ENCODE measurements at places on chromosomes 13 and 19. TPM values are rescaled to one million over a fixed set of nuclear protein-coding genes. Genes with fewer than 3 reads are reported as not detected.

Gene SMIM44
- polyA plus RNA-seq = not detected

Gene UGGT2
- 12.5 TPM for polyA plus RNA-seq

DNA sequence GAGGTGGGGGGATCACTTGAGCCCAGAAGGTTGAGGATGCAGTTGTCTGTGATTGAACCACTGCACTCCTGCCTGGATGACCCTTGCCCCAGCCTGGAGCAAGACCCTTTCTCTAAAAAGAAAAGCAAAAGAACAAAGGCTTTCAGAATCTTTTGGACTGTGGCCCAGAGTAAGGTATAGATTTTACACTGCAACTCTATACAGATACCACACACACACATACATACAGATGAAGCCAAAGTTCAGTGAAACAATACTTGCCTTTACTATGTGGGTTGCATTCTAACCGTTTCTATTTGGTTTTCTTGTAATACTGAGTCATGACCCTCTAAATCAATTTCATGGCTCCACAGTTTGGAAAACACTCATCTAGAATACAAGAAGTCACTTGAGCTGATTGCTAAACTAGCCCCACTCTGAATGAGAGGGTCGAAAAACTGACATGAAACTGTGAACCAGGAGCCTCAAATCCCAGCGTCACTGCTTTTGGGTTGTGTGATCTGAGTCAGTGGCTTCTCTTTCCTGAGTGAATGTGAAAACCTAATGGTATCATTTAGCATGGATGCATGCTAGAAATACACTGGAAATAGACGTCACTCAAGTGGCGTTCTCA, 756.1 kb downstream of the UQCRFS1 start:
- DNase-seq = no peak

GRCh38 chr19:18617562-18617961, 4.9 kb downstream of the TMEM59L start:
- no peak for DNase-seq

- peak; percentile 25 for DNase-seq
Measured at GRCh38 chr13:45518525-45519245, 53.9 kb downstream of the COG3 start.

DNA sequence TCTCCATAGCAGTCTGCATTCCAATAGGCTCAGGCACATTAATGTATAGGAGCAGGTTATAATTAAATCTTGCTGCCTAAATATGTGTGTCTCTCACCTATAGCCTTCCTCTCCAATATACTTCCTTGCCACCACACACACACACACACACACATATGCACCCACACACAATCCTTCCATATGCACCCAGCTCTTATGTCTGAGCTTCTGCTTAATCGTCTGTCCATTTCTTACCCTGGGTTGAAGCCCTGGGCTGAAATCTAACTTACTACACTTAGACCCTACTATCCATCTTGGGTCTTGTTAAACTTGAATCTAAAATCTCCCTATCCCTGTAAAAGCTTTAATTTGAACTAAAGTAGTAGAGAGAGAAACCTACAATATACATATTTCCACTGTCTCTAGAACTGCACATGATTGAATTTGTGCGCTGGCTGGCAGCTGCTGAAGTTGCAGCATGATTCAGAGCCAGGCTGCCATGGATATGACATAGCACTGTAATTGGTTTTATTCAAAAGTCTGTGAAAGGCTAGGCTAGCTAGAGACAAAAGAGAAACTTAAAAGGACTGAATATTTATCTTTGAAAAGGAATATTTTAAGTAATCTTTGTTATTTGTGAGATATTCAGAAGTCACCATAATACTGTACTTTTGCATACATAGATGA, 25.7 kb upstream of the FREM2 start:
- DNase-seq = no peak

- DNase-seq = no peak
Measured at GRCh38 chr19:35784503-35785338, 9.4 kb downstream of the ARHGAP33 start.

- no peak for DNase-seq
Measured at GRCh38 chr13:77513719-77514335, 21.7 kb upstream of the SCEL start.

- DNase-seq = no peak
Measured at GRCh38 chr19:44597131-44597491, 16.3 kb upstream of the IGSF23 start.
